ENCODE measurements at places on chromosomes 1 and 21.

- DNase-seq: no peak
Observed at GRCh38 chr1:65955503-65955902, 162.8 kb downstream of the PDE4B start.

DNA sequence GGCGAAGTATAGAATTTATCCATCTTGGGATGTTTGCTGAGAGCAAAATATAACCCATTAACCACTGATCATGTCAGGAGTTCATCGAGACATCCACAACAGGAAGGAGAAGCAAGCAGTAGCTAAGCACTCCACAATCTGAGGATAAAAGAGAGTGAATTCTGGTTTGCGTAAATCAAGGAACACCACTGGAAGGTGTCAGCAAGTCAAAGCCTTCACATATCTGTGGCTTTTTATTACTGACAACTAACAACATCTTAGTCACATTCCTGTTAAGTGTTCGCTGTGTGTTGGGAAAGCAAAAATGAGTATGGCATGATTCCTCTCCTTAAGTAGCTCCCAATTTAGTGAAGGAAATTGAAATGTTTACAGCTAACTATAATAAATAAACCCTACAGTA lies 44.5 kb upstream of the DARS2 start:
- DNase-seq: no peak

DNA sequence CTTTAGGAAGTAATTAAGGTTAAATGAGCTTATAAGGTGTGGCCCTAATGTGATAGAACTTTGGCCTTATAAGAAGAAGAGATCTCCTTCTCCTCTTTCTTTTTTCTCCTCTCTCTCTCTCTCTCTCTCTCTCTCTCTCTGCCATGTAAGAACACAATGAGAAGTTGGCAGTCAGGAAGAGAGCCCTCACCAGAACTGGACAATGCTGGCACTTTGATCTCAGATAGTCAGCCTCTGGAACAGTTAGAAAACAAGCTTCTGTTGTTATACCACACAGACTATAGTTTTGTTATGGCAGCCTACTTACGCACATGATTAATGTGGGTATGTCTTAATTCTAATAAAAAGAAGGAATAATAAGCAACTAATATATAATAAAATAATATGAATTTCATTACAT lies 444.2 kb upstream of the LRRC7 start:
- DNase-seq: no peak

DNA sequence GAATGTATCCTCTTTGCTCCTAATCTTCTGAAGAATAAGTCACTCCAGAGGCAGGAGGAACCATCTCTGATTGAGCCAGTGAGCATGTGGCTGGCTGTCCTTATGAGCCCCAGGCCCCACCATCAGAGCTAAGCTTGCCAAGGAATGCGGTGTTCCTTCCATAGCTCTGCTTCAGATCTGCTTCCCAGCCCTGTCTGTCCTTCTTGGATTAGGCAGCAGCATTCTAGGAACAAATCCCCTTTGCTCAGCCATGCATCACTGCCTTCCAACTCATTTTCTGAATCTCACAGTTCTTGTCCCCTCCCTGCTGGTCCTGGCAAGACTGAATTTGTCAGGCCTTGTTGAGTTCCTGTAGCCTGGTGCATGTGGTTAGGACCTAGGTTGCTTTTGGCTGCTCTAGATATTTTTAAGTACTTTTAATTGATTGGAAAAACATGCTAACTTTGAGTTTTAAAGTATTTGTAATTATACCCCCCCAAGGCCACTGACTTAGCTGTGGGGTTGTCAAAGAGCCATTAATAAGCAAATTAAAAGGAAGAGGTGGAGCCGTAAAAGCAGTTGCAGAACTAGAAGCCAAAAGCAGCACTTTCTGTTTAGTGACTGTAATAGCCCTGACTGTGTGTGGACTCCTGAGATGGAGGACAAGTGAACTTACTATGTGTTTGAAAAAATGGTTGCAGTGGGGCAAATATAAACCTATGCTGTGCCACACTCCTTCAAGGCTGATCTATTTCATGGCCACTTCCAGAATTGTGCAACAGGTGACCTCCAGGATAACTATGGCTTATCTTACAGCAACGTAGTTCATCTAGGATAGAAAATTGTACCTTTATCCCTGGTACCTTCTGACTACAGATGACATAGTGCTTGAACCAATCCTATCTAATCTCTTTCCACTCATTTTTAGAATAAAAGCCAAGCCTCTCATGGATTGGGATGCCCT lies 61.3 kb upstream of the BACH1 start:
- DNase-seq: no peak

DNA sequence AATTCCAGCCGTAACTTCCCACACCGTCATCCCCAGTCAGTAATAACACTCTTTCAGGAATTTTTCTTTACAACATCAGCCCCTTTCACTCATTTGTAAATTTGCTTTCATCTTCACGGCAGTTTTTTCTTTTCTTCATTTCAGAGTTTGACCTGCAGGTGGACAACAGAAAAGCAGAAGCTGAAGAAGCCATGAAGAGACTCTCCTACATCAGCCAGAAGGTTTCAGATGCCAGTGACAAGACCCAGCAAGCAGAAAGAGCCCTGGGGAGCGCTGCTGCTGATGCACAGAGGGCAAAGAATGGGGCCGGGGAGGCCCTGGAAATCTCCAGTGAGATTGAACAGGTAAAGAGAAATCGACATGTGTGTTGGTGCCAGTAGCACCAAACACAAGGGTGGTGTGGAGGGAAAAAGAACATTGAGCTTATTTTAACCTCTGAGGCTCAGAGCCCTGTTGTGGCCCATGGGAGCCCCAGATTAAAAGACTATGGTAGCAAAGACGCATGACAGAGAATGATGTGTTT lies 53.2 kb downstream of the LAMC2 start:
- DNase-seq: no peak

GRCh38 chr1:72498371-72498770 lies 216.0 kb upstream of the NEGR1 start:
- DNase-seq: no peak

- no peak for DNase-seq
Observed at GRCh38 chr1:81144240-81144825, 656.4 kb upstream of the ADGRL2 start.

GRCh38 chr21:33552999-33553598 lies 10.3 kb downstream of the SON start:
- no peak for DNase-seq

DNA sequence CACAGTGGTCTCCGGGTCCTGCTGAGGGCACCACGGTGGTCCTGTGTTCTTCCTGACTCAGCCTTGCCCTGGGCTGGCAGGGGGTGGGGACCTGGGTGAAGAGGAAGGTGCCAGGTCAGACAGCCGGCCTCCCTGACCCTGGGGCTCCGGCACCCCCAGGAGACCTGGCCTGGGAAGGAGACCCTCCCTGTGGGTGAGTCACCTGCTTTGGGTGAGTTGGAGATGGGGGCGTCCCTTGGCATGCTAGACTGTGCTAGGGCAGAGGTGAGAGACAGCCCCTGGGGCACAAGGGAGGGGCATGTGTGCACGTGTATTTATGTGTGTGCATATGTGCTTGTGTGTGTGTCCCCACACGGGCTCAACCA lies 23.4 kb downstream of the SPSB1 start:
- peak; percentile 48 for DNase-seq

DNA sequence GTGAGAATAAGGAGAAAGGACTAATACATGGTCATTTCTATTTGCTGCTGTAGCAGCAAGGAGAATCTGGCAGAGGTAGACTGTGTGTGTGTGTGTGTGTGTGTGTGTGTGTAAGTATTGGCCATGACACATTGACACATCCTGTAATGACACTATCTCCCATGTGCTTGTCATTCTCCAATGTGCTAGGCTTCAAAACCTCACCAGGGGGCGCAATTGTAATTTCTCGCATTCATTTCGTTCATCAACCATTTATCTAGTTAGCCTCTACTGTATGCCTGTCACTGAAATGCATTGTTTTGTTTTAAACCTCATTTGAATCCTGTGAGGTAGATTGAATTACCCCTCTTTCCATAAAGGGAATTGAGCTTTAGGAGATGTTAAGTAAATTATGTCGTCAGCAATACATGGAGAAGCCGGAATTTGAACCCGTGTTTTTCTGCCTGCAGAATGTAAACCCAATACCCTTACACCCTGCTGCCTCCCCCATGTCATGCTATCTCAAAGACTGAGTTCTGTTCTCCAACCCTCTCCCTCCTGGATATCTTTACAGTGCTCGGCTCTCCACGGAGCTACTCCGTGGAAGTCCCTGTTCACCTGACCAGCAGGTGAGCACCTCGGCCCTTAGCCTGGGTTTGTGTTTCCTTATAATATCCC lies 100.8 kb downstream of the UCK2 start:
- DNase-seq: peak; percentile 18

GRCh38 chr1:162327788-162328165 lies 48.9 kb downstream of the SPATA46 start:
- no peak for DNase-seq

GRCh38 chr21:37088186-37088735 lies 15.2 kb downstream of the TTC3 start:
- DNase-seq: no peak

DNA sequence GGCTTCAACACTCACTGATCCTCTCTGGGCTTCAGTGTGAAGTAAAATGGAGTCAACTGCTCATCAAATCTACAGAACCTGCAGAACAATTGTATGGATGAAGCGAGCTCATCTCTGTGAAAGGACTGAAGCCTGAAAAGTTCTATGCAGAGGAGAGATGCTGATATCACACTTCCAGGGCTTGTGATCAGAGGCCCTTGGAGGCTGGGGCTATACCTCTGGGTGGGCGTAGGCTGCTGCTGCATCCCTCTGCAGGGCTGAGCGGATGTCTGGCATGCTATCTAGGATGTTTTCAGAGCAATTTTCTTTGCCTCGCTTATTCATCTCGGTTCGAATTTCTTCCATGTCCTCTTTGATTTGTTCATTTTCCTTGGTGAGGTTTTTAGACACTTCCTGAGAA lies 17.6 kb downstream of the OLFML2B start:
- DNase-seq: no peak

- DNase-seq: no peak
Observed at GRCh38 chr21:34740198-34740597, 71.4 kb downstream of the CLIC6 start.

DNA sequence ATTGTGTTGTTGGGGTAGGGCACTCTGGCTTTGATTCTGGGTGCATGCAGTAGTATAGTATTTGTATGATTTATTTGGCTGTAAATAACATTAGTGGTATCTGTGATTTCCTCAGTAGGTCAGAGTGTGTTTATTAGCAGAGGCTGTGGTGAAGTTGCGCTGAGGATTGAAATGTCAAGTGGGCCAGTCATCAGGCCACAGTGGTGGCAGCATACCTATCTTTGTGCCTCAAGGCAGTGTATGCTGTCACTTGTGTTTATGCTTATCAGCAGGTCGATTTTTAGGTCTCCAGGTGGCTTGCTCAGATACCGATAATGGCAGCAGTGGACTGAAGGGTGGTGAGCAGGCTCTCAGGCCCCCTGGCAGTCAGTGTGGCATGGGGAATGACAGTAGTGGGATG lies 11.3 kb downstream of the LY9 start:
- DNase-seq: no peak
